ENCODE measurements at places on chromosomes 5 and 9. TPM values are rescaled to one million over a fixed set of nuclear protein-coding genes. Genes with fewer than 3 reads are reported as not detected.

GRCh38 chr5:157463081-157463480 lies 3.1 kb downstream of the NIPAL4 start:
- DNase-seq = no peak
- H3K36me3 ChIP-seq = no peaks in the 10 kb centered on the region
- peaks cover 21% of the 10 kb centered on the region for H3K27me3 ChIP-seq
- no peak overlapping the region for H3K4me3 ChIP-seq

DNA sequence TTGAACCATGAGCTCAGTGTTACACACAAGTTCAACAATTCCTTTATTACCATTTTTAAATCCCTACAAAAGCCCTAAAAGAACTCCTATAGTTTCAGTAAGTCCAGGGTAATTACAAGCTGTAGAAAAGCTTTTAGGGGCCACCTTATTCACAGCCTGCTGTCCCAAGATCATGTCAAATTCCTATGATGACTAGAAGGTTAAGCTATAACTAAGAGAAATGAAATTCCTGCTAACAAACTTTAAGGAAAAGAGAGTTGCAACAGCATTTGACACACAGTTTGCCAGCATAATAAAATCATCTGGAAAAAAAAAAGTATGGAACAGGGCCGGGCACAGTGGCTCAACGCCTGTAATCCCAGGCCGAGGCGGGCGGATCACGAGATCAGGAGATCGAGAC lies 31.5 kb downstream of the TMEM245 start:
- DNase-seq = no peak
- no peaks in the 10 kb centered on the region for H3K36me3 ChIP-seq
- H3K27me3 ChIP-seq = no peaks in the 10 kb centered on the region
- no peak overlapping the region for H3K27ac ChIP-seq
- peaks cover 4% of the 10 kb centered on the region for H3K4me1 ChIP-seq

GRCh38 chr5:140480310-140481014 lies 67.0 kb upstream of the EIF4EBP3 start:
- DNase-seq = no peak
- peaks cover 17% of the 10 kb centered on the region for H3K4me1 ChIP-seq
- no peak overlapping the region for H3K27ac ChIP-seq

- DNase-seq = no peak
- H3K27me3 ChIP-seq = no peaks in the 10 kb centered on the region
- no peak overlapping the region for H3K4me3 ChIP-seq
- no peak overlapping the region for H3K27ac ChIP-seq
Measured at GRCh38 chr5:161096581-161096980, 244.6 kb upstream of the ATP10B start.

DNA sequence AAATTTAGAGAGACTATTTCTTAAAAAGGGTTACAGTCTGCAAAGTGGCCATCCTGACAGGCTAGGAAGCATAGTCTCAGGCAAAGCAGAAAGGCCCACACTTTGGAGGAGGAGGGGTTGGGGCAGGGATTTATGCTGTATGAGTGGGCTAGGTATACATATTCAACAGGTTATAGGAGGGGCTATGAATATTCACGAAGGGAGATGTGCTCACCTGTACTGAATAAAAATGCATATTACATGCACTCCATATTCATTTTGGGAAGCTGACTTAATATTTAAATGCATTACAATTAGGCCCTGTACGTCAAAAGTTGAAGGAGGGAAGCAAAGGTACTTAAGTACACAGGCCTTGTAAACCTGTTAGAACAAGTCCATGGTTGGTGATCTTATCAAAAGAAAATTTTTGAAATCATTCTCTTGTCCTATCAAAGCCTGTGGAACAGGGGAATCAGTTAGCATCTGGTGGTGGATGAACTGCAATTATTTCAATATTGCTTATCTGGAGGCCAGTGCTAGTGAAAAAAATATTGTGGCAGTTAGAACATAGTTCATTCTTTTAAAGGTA lies 1.6 kb downstream of the CENPP start:
- no peak overlapping the region for H3K27ac ChIP-seq
- no peak overlapping the region for H3K4me3 ChIP-seq
- no peak for DNase-seq
- H3K27me3 ChIP-seq = no peaks in the 10 kb centered on the region
- no peaks in the 10 kb centered on the region for H3K36me3 ChIP-seq

GRCh38 chr5:68304421-68305052 lies 89.0 kb downstream of the PIK3R1 start:
- no peak overlapping the region for H3K27ac ChIP-seq
- H3K36me3 ChIP-seq = no peaks in the 10 kb centered on the region
- no peak for DNase-seq
- H3K4me1 ChIP-seq = peaks cover 9% of the 10 kb centered on the region
- no peak overlapping the region for H3K4me3 ChIP-seq
- no peaks in the 10 kb centered on the region for H3K27me3 ChIP-seq

GRCh38 chr9:131762356-131762932 lies 22.6 kb upstream of the RAPGEF1 start:
- peaks cover 9% of the 10 kb centered on the region for H3K27me3 ChIP-seq
- H3K4me3 ChIP-seq = no peak overlapping the region
- H3K4me1 ChIP-seq = peaks cover 7% of the 10 kb centered on the region
- H3K27ac ChIP-seq = no peak overlapping the region
- no peaks in the 10 kb centered on the region for H3K36me3 ChIP-seq

DNA sequence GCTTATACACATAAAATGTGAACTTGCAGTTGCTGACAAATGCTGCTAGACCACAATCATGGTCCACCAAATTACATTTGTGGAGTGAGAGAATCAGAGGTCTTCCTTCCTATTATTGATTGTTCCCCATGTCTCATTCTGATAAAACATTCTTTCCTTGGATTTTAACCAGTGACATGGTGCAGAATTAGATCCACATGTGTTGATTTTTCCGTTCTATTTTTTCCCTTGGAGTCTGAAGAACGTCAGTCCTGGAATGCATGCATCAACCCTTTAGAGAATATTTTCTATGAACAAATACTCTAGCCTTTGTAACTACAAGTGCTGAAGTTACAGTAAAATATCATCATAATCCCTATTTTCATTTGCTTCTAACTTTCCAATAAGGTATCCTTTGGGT lies 170.7 kb upstream of the SPRY4 start:
- no peak overlapping the region for H3K27ac ChIP-seq
- H3K4me3 ChIP-seq = no peak overlapping the region
- no peaks in the 10 kb centered on the region for H3K27me3 ChIP-seq
- no peaks in the 10 kb centered on the region for H3K36me3 ChIP-seq

DNA sequence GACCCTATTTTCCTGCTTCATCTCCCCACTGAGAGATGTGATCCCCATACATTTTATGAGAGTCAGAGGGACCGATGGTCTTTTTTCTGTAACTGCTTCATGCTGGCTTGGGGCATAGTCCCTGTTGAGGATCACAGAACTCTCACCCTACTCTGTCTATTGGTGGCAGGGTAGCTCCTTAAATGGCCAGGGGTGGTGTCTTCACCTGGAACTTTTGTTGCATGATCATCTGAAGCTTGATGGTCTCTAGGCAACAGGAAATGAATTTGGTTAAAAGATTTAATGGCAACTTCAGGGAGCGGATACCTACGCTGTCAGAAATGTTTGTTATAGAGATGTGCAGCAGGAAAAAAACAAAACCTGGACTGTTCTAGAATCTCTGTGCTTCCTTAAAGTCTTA lies 87.0 kb upstream of the GLIS3 start:
- no peak for DNase-seq
- no peak overlapping the region for H3K4me3 ChIP-seq
- H3K27me3 ChIP-seq = no peaks in the 10 kb centered on the region
- no peaks in the 10 kb centered on the region for H3K4me1 ChIP-seq
- no peaks in the 10 kb centered on the region for H3K36me3 ChIP-seq

- no peaks in the 10 kb centered on the region for H3K36me3 ChIP-seq
- no peak for DNase-seq
- H3K27me3 ChIP-seq = no peaks in the 10 kb centered on the region
- no peaks in the 10 kb centered on the region for H3K4me1 ChIP-seq
- H3K27ac ChIP-seq = no peak overlapping the region
Measured at GRCh38 chr9:84756171-84756570, 86.6 kb downstream of the NTRK2 start.

- H3K4me1 ChIP-seq = peaks cover 28% of the 10 kb centered on the region
- H3K27ac ChIP-seq = no peak overlapping the region
- H3K27me3 ChIP-seq = no peaks in the 10 kb centered on the region
- H3K4me3 ChIP-seq = no peak overlapping the region
- DNase-seq = no peak
- no peaks in the 10 kb centered on the region for H3K36me3 ChIP-seq
Measured at GRCh38 chr5:138659121-138659520, 83.9 kb upstream of the HSPA9 start.

DNA sequence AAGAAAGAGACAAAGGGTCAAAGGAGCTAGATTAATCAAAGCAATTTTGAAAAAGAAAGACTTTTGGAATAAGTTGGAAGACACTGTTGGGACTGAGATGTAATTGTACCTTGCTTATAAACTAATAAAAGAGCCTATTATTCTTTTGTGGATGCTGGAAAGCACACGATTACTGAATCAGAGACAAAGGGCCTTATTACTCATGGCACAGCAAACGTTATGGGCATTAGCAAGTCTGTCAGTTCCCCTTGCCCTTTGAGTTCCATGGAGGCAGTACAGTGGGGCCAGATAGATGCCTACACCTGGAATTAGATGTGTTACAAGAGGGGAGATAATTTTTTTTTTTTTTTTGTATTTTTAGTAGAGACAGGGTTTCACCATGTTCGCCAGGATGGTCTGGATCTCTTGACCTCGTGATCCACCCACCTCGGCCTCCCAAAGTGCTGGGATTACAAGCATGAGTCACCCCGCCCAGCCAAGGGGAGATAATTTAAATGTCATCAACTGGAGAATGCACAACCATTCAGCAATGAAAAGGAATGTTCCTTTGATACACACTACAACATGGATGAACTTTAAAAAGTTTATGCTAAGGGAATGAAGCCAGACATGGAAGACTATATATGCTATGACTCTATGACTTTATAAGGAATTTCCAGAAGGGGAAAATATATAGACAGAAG lies 128.9 kb downstream of the STARD4 start:
- no peaks in the 10 kb centered on the region for H3K4me1 ChIP-seq
- DNase-seq = no peak
- no peak overlapping the region for H3K27ac ChIP-seq
- no peak overlapping the region for H3K4me3 ChIP-seq

The MYOT gene
- polyA plus RNA-seq = 180 TPM

The SLC27A6 gene
- 11.0 TPM for polyA plus RNA-seq

The WWC1 gene
- polyA plus RNA-seq = 0.80 TPM

The DOLK gene
- polyA plus RNA-seq = 5.0 TPM

The FAM151B gene
- 0.39 TPM for polyA plus RNA-seq

The PPIC gene
- polyA plus RNA-seq = 22.5 TPM

Measured in heart right ventricle (tissue), 16 donors.